Fibroblast of skin of left biceps (primary cell): ENCODE measurements at places on chromosomes 5 and 9.

DNA sequence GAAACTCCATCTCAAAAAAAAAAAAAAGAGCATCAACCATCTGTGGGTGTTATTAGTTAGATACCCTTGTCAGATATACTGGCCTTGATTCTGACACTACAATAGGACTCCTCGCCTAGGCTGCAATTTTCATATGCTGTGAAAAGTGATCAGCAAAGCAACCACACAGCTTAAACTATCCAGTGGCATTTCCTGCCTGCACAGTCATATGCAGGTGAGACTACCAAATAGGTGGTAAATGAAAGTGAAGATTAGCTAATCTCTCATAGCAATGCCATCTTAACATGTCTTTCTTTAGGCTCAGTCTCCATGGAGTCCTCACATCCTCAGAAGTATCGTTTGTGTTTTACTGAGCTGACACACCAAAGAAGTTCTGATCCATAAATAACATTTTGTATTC is 40.8 kb downstream of the GRAMD2B start:
- no peak for DNase-seq

- peak; percentile 43 for DNase-seq
These were observed 64.0 kb downstream of the POU5F2 start for GRCh38 chr5:93677359-93677891.

- DNase-seq = no peak
These were observed 7.6 kb upstream of the PSMD5 start for GRCh38 chr9:120850315-120850714.

DNA sequence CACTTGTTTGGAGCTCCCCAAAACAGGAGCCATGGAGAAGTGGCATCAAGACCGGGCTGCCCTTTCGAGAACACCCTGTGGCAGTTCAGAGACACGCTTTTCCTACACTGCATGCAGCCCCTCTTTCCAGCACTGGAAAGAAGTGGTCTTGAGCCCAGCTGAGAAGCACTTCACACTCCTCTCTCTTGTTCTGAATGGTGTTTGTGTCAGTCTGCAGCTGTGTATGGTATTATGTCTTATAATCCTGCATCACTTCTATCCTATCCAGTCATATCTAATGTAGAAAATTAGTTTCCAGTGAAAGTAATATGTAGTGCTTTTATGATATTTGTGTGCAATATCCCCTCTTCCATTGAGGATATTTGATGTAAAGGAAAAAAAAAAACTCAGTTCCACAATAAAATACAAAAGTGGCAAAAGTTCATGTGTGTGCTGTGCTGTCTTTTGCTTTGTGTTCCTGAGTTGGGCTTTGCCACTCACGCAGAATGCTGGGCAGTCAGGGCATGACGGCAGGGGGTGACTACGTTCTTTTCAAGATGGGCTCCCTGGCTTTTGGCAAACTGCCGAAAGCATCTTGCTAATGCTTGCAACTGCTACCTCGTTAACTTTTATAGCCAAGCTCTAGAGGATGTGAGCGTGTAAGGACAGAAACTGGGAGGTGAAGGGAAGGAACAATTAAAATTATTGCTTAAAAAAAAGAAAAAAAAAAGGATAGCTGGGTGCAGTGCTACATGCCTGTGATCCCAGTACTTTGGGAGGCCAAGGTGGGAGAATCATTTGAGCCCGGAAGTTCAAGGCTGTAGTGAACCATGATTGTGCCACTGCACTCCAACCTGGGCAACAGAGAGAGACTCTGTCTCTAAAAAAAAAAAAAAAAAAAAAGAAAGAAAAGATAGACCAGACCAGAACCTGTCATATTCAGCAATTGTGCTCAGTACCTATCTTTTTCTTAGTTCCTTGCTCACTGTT is 102.2 kb downstream of the MAP1B start:
- no peak for DNase-seq

- DNase-seq = peak; percentile 58
These were observed 564.8 kb upstream of the WWC1 start for GRCh38 chr5:167726642-167727041.

DNA sequence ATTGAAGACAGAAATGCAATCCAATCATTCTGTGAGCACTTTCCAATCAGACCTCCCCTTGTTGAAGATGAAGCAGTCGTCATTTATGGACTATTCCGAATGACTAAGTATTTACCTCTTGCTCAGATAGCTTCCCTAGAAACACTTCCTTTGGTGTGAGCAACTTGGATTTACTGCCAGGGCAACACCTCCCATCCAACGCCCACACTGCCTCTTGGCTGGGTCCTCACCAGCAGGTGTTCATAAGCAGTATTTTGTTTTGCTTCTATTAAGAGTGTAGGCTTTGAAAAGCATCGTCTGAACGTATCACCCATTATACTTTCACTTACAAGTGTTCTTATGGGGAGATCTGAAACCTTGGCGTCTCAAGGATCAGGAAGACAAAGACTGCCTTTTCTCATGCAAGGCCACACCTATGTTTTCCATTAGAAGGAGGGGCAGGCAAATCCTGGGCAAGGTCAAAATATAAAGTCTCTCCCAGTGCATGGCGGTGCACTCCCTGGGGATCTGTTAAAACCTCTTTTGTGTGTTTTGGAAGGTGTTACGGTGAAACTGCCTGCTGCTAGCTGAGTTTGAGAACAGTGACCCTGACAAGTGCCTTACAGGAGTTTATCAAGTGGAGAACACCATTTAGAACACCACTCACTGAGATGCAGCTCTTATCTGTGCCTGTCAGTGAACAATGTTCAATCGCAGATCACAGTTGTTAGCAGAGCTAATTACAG is 10.6 kb upstream of the MARCHF3 start:
- DNase-seq = no peak

DNA sequence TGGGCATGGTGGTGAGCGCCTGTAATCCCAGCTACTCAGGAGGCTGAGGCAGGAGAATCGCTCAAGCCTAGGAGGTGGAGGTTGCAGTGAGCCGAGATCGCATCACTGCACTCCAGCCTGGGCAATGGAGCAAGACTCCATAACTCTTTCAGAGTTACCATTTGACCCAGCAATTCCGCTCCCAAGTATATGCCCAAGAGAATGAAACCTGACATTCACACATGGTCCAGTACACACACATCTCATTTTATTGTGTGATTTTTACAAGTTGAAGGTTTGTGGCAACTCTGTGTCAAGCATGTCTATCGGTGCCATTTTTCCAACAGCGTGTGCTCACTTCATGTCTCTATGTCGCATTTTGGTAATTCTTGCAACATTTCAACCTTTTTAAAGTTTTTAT is 24.9 kb upstream of the FIBCD1 start:
- no peak for DNase-seq

- no peak for DNase-seq
These were observed 65.2 kb upstream of the PHF24 start for GRCh38 chr9:34892886-34893285.

GRCh38 chr5:43203373-43203772 is 11.3 kb downstream of the NIM1K start:
- no peak for DNase-seq

DNA sequence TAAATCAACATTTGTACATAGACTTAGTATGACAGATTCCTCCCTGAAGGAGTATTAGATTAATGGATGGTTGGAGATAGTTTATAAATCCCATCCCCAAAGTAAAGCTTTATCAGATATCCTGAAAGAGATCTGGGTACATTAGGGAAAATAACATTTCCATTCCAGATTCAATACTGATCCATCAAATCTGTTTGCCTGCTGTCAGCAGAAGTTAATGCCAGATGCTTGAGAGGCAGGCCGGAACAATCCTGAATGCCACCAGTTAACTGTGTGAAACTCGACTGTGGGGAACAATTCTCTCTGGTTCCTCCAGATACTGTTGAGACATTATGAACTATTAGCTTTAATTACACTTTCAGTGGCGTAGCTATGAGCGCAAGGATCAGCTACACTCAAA is 1166.8 kb downstream of the MAT2B start:
- no peak for DNase-seq

GRCh38 chr9:71987471-71988371 is 72.7 kb downstream of the C9orf57 start:
- DNase-seq = no peak

DNA sequence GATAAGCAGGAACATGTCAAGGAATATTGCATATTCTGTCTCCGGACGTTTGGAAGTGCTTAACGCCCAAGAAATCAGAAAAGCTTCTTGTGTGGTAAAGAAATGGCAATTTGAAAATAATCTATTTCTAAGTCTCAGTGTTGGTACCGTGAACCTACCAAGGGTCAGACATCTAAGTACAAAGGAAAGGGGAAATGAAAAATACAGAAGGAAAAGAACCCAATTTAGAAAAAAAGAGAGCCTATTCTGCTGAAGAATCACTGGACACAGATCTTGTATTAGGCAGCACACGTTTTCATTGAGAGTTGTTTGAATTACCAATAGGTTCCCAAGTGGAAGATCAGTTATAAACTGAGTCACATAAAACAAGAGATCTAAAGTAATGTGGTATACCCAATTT is 46.9 kb upstream of the CEP78 start:
- DNase-seq = no peak

DNA sequence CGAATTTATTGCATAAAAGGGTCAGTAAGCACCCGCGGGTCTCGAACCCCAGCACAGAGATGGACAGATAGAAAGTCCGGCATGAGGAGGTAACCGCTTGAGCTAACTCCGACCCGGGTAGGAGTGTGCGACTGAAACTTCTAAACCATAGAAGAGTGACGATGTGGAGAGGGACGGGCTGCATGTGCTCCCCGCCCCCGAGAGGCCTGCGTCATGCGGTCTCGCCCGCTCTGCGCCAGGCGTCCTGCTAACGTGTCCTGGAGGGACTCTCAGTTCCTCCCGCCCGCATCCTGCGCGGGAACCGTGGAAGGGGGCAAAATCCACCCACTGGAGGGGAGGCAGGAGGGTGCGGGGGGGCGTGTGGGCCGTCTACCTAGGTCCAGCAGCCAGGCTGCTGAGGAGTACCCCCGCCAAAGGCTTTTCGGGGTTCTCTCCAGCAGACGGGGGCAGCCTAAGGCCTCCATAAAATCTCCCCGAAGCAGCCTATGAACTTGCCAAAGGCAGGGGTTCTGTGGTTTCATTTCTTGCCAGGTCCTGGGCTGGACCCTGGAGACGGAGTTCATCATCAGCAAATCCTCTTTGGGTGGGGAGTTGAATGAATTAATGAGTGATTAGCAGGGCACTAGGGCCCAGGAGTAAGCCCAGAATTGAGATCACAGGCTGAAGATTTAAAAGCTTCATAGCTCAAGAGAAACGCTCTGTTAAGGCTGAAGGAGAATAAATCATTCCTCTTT is 51.9 kb downstream of the TGFBI start:
- peak; percentile 67 for DNase-seq

DNA sequence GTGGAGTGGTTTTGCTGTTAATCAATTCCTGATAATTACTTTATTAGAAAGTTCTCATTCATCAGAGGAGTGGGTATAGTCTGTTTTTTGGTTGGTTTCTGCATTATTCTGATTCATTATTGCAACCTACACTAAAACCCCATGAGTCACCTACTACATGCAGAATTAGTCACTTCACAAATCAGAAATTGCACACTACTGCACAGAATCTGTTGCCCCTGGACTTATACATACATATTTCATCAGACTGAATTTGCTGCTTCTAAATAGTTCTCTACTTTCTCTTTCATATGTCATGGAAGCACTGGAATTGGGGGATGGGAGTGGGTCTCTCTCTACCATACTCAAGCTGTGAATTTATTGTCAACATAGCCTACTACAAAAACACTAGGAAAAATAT is 585.1 kb downstream of the DNAH5 start:
- DNase-seq = peak; percentile 24

DNA sequence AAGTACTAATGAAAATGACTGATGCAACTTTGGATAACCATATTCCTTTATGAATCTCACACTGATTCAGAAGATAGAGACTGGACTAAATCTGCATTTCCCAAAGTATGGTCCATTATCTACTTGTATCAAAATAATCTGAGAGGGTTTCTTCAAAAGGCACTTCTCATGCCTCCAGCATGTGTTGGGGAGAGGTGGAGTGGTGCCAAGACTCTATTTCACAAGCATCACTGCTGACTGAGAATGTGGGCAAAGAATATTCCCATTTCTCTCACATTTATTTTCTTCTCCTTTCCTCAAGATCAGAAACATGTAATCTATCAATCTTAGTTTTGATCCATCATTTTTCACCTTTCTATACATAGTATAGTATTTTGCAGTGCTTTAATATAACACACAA is 135.4 kb downstream of the GABRB2 start:
- DNase-seq = no peak

GRCh38 chr5:154115291-154115690 is 75.2 kb upstream of the GALNT10 start:
- no peak for DNase-seq

DNA sequence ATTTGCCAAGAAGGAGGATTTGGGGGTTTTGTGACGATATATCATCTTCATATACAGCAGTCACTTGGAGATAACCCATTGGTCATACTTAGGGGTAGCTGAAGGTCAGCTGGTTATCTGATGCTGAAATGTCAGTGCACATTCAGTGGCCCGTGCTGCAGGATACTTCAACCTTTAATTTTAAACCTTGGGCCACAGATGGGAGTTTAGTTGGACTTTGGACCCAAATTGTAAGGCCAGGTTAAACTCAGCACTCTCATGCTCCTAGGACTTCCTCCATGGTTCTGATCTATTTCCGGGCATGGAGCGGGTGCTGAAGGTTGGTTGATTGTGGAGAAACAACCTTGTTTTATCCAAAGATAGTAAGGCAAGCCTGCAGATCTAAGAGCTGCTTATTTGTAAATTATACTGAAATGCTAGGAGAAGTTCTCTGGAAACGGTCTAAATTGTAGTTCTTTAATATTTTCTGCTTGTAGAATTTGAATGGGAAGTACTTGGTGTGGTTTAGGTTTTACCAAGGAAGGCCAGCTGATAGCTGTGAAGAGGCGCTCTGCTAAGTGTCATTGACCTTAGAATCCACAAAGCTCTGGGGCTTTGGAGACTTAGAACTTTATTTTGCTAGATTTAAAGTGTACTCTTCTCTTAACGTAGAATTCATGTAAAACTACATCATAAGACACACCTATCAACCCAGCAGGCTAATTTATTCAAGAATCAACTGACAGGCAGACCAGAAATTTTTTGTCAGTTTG is 38.6 kb downstream of the SLC44A1 start:
- DNase-seq = no peak

DNA sequence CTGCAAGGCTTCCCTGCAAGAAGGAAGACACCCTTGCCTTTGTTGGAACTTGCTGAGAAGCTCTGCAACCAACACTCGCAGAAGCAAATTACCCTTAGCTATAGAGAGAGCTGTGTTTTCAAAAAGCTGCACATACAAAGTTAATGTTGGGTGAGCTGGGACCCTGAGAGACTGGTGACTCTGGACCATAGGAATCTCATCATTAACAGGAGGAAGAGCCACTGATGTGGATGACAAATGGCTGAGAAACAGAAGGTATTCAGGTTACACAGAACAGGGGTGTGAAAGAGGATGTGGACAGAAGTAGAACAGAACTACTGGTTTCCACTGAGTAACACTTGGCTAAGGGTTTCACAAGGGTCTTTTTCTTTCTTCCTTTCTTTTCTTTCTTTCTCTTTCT is 493.5 kb downstream of the IRX1 start:
- no peak for DNase-seq

- no peak for DNase-seq
These were observed 17.4 kb downstream of the FGF18 start for GRCh38 chr5:171436804-171437285.

GRCh38 chr5:125042261-125042890 is 295.9 kb upstream of the ZNF608 start:
- DNase-seq = peak; percentile 47

GRCh38 chr5:169716287-169716686 is 79.2 kb downstream of the DOCK2 start:
- peak; percentile 47 for DNase-seq

- no peak for DNase-seq
These were observed 79.2 kb downstream of the LIX1 start for GRCh38 chr5:97063251-97063650.
